ENCODE measurements at places on chromosomes 3 and 15.

- DNase-seq: no peak
Measured at GRCh38 chr15:81097890-81098280, 36.2 kb upstream of the CFAP161 start.

- no peak for DNase-seq
Measured at GRCh38 chr15:70142322-70143191, 44.8 kb upstream of the TLE3 start.

DNA sequence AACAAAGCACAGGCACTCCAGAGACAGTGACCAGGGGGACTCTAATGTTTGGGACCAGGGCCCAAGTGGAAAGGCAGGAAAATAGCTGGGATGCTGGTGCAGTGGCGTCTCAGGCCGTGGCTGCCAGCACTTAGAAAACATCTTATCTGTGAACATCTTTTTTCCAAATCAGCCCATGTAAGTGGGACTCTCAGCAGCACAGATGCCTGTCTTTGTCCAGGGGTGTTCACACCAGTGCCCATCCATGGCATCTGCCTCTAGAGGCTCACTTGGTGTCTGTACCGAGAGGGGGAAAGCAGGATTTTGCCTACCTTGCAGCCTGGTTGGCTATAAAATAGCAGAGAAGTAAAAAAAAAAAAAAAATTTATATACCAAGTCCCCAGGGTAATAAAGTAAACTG lies 26.7 kb downstream of the SLC12A8 start:
- no peak for DNase-seq

DNA sequence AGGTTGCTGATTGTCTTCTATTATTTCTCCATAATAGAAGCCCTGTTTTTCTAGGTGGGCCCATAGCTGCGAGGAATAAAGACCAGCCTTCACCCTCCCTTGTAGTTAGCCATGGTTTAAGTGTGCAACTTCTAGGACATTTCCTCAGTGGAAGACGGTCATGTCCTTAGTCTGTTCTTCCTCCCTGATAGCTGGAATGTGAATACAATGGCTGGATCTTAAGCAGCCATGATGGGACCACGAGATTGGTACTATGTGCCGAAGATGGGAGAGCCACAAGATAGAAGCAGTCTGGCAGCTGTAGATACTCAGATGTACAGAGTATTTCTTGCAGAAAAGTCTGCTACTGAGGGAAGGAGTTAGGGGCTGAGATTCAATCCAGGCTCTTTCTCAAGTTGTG lies 152.9 kb downstream of the PTPRG start:
- DNase-seq: no peak

DNA sequence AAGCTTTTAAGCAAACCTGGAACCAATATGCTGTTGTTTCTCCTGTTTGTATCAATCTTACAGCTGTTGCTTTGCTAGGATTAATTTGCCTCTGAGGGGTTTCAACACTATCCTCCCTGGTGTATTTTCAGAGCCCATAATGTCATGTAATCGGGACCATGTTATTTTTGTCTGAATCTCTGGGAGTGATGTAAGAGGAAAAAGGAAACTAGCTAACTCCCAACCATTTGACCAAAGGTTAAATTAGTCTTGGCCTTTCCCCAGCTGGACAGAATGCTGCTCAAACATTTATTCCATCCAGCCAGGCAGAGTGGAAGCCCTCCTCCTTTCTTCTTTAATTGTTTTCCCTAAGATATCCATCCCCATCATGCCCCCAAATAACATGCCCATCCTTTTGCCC lies 142.2 kb downstream of the ALDH1A2 start:
- no peak for DNase-seq

DNA sequence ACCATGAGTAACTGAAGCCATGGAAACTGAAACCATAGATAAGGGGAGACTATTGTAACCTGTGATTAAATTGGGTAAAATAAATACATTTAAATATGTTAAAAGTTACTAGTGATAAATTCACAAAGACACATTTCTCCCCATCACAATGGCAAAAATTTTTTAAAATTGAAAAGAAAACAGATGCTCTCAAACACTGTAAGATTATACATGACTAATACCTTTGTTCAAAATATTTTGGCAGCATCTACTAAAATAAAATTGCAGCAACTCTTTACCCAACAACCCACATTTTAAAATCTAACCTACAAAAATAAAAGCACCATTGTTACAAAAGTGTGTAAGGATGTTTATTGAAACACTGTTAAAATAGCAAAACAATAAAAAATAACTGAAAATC lies 93.3 kb downstream of the CLASP2 start:
- DNase-seq: no peak

GRCh38 chr3:48215019-48215418 lies 8.3 kb upstream of the CAMP start:
- DNase-seq: no peak

DNA sequence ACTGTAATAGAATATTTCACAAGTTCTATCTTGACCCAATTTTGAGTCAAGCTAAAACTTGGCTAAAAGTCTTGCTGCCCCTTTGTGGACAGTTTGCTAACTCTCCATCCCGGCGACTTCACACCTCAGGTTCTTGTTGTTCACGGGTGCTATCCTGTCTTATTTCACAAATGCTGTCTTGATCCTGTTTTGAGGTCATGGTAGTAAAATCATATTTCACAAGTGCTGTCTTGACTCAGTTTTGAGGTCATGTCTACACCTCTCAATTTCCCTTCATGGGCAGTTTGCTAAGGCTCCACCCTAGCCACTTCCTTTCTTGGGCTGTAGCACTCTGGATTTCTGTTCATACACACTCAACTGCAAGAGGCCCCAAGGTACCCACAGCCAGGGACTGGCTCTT lies 45.0 kb upstream of the GK5 start:
- peak; percentile 38 for DNase-seq

DNA sequence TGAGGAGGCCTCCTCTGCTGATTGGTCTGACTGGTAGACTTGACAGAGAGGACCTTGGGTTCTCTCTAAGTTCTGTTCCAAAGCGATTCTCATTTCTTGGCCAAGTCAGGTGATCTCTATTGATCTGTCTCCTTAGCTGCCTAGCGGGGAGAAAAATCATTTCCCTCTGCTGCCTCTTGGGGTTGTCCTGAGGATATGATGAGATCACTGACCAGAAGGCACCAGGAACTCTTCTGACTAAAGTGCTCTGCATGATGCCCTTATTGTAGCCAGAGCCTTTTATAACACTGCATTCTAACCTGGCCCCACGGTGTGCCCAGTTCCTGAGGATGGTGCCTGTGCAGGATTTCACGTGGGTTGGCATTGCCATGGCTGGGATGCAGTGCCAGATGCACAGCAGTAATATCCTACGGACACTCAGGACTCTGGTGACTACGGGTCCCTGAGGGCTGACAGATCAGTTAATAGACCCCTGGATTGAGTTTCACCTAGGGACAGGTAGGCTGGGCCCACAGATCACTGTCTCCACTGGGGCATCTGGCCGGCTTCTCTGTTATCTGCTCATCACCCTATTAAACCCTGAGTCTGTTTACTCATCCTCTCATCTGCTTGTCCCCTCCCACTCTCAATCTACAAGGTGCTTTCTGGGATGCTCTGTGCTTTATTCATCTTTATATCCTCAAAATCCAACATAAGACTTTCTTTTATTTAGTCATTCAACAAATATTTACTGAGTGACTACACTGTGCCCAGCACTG lies 3.9 kb upstream of the HEG1 start:
- DNase-seq: no peak

GRCh38 chr3:104460477-104461406 lies 906.0 kb upstream of the ALCAM start:
- DNase-seq: no peak

DNA sequence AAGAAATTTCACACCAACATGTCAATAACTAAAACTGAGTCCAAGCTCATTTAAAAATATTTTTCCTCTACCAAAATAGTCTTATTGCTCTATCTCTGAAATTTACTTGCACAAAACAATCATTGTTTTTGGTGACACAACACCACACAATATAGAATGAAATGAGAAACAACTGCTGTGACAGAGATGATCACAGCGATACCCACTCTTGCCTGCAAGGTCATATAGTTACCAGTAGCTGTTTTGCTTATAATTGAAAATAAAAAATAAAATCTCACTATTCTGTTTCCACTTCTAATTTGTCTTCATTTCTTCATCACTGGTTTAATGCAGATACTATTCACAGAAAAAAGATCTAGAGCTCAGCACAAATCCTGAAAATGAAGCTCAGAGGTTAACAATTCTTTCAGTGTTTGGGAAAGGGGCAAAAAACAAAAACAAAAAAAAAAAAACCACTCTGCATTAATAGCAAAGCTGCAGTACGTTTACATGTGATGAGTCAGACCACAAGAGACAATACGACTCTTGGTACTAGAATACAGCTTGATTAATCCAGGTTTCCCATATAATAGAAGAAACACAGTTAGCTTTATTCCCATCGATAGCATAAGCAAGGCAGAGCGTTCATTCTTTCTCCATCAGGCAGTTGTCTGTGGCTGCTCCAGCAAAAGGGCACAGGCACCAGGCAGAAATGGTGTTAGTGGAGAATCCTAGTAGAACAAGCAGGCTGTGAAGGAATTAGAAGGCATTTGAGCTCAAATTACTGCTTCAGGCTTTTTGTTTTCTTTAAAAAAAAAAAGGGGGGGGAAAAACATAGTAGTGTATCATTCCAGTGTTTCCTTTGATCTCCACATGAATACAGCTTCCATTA lies 773 bp downstream of the ANKRD28 start:
- peak; percentile 12 for DNase-seq

DNA sequence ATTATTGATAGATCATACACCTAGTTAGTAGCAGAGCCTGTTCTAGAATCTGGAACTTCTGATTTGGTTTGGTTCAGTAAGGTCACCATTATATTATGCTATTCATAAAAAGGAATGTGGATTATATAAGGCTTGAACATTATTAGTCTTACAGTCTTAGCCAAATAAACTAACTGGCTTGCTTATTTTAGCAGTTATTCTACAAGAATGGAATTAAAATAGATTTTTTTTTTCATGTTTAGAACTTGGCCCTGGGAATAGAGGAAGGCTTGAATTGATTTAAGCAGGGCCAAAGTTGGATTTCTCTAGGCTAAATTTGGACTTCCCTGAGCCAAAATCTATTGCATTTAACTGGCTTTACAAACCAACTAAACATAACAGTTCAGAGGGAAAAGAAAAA lies 24.4 kb downstream of the DTWD1 start:
- no peak for DNase-seq

- DNase-seq: no peak
Measured at GRCh38 chr15:26083896-26084295, 220.8 kb upstream of the ATP10A start.

DNA sequence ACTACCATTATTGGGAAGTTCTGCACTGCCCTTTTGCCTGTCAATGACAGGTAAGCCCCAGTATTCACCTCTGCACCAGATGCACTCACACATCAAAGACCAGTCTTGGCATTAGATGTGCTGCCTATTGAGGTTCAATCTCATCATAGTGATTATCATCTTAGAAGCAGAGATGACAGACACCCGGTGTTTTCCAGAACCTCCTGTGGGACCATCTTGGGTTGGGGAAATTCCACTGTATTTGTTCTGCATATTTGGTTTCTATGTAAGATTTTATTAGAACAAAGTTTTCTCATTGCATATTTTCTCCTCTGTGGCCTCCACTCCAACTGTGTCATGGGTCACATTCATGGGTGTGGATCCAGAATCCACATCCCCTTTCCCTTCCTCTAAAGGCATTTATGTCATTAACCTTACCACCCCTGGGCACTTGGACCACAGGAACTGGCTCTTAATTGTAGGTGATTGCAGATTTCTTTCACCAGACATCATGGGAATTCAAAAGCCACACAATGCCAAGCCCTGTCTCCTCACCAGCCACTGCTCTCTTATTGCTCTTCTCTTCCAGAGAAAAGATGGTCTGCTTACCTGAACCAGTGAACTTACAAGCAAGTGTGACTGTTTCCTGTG lies 31.2 kb downstream of the PLA1A start:
- DNase-seq: no peak

- DNase-seq: no peak
Measured at GRCh38 chr3:15253023-15253697, 47.1 kb downstream of the CAPN7 start.

DNA sequence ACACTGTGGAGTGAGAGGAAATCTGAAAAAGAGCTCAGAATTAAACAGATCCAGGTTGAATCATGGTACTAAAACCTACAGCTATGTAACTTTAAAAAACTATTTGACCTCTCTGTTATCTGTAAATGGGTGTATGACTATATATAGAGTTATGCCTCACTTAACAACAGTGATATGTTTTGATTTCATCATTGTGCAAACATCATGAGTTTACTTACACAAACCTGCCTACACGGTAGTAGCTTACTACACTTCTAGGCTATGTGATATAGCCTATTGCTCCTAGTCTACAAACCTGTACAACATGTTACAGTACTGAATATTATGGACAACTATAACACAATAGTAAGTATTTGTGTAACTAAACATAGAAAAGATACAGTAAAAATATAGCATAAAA lies 191.6 kb upstream of the MEIS2 start:
- no peak for DNase-seq

GRCh38 chr3:47006145-47006651 lies 26.7 kb downstream of the NBEAL2 start:
- no peak for DNase-seq

- peak; percentile 16 for DNase-seq
Measured at GRCh38 chr15:44286814-44287452, 1.6 kb upstream of the GOLM2 start.

GRCh38 chr3:13715167-13715954 lies 164.5 kb downstream of the WNT7A start:
- no peak for DNase-seq

DNA sequence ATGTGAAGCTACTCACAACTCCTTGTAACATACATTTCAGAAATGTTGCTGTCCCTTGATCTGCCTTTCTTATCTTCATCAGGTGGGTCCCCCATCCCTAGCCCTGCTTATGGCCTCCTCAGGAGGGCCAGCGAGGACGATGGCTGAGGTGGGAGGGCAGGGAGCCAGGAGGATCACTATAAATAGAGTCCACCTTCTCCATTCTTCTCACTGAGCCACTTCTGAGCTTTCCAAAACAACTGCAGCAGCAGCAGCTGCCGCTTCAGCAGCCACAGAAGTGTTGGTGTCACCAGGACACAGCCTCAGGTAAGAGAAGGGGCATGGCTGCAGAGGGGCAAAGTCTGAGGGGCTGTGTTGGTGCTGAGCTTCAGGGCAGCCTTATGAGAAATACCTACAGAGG lies 53.5 kb downstream of the ANAPC13 start:
- DNase-seq: no peak

- DNase-seq: no peak
Measured at GRCh38 chr3:102258666-102259227, 176.1 kb upstream of the ZPLD1 start.

- DNase-seq: no peak
Measured at GRCh38 chr15:43958861-43959330, 132.1 kb downstream of the WDR76 start.

DNA sequence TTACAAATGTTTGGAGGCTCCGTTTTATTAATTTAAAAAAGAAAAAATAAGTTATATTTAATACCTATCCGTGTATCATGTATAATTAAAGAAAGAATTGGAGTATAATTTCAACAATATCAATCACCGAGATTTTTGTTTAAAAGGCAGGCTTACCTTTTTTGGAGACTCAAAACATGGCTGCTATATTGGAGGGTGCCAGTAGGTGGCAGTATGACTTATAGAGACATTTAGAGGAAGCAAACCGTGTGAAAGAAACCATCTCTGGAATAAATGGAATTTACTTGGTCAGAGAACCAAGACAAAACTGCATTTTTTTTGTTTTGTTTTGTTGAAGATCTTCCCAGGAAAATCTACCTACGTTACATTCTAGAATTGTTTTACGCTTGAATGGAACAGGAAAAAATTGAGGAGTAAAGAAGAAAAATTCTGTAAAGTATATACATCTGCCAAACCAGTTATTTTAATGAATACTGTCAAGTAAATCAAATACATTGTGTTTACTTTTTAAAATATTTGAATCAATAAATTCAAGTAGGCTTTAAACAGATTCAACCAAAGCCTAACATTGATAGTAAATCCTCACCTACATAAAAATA lies 802.6 kb upstream of the ALCAM start:
- DNase-seq: peak; percentile 46
